Renal cortex interstitium (tissue), 15 donors: ENCODE measurements at places on chromosomes 3 and 15. TPM values are rescaled to one million over a fixed set of nuclear protein-coding genes. Genes with fewer than 3 reads are reported as not detected.

DNA sequence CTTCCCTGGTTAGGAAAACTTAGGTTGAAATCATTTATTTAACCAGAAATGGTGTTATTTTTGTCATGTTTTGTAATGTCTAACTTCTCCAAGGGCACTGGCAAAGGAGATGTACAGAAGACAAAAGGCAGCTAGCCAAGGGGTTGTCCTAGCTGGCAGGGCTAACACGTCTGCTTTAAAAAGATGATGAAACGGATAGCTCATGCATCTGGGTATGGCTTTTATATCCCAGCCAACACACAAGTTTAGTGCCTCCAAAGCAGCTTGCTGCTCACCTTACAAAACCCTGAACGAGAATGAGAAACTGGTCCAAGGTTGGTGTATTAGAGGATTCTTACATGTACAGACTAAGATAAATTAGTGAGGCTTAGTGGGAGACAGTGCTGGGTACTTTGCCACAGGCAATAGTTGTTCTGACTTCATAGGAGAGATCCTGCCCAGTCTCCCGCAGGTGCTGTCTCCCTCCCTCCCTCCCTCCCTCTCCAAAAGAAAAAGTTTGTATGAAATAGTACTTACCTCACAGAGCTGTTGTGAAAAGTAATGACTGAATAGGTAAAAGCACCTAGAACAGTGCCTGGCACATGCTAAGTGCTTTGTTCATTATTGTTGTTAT, 47.8 kb downstream of the KCNMB2 start:
- no peak for DNase-seq

- DNase-seq: no peak
Observed at GRCh38 chr3:161336661-161337060, 34.7 kb downstream of the SPTSSB start.

GRCh38 chr15:58918239-58918638, 15.2 kb downstream of the SLTM start:
- DNase-seq: no peak

GRCh38 chr3:33315826-33316225, 38.6 kb downstream of the FBXL2 start:
- no peak for DNase-seq

DNA sequence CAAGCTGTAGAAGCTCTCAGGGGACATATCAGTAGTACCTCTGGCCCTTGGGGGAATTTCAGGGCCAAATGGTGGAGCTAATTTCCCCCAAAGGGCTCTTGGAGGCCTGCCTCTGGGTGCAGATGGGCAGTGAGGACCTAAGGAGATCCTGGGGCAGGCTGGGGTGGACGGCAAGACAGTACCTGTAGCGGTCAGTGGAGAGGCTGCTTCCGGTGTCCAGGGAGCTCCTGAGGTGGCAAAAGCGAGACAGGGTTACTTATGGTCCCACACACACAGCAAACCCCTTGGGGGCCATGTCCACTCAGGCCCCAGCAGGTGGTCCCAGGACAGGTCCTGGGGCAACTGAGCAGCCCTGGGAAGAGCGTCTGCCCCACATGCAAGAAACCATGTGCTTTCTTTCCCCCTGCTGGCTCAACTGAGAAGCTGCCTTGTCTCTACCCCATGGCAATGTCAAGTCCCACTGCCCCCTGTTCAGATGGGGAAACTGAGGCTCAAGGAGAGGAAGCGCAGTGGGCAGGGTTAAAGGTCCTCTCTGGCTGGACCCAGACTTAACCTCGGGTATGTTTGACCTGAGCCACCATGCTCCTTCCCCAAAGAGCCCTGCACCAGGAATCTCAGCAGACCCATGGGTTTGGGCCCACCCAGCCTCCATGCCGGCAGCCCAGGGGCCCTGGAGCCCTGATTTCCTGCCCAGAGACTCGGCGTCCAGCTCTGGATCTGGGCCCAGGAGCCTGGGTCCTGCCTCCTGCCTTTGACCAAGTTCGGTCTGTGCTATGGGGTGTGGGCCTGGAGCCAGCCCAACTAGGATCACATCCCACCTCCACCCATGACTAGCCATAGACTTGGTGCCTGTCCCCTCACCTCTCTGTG, 25.7 kb downstream of the IQSEC1 start:
- no peak for DNase-seq

DNA sequence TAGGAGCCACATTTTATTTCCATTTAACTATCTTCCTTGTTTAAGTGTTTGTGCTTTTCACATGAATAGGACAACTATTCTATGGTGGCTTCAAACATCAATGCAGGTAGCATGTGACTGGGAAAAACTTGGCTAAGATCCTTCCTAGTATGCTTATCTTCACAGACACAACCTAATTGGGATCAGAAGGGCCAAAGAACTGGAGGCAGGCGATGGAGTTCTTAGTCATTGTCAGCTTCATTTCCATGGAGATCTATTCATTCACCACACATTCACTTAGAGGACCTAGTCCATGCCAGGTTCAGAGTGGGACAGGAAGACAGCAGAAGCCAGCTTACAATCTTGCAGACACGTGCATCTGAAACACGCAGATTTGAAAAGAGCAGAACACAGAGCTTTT, 277.5 kb upstream of the PPP2R3A start:
- DNase-seq: no peak

GRCh38 chr3:197181741-197182140, 116.7 kb downstream of the DLG1 start:
- no peak for DNase-seq

DNA sequence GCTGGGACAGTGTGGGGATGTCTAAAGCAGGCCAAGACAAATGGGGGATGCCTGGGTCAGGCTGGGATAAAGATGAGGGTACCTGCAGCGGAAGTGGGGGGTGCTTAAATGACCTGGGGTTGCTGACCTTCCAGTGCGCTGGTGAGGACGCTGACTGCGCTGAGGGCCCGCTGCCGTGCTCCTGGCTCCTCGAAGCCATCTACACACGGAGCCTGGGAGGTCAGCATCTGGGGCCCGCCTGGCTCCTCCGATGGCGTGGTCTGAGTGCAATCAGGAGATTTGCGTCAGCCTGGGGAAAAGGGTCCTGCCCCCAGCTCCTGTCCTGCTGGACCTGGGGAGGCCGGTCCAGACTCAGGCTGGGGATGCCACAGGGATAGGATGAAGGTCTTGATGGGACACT, 50.7 kb downstream of the SCN5A start:
- DNase-seq: no peak

GRCh38 chr15:39140060-39140604, 440.7 kb upstream of the THBS1 start:
- DNase-seq: no peak

- DNase-seq: no peak
Observed at GRCh38 chr3:176403531-176403930, 793.8 kb downstream of the TBL1XR1 start.

DNA sequence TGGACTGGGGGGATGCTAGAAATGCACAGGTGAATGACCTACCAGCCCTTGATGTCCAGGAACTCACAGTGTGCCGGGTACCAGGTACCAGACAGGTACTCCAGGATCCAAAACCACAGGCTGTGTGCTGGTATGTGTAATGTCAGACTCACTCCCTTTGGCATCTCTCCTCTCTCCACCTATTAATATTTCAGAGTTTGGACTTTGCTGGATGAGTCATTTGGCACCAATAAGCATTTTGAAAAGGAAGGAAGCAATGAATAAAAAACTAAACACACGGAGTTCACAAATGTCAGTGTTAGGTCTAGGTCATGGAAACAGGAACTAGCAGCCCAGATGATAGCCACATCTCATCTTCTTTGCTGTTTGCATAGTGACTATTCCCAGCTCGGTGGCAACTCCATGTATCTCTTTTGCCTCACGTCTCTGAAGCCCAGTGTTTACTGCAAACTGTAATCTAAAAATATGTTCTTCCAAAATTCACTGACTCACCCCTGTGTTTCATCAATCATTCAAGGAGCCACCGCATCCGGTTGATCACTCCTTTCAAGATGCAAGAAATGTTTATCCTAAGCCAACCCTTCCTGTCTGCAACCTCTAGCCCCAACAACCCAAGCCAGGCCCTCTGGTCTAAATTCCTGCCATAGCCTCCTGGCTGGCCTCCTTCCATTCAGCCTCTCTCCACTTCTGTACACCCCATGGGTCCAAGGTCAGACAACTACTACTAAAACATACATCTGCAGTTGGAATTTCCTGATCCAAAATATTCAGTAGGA, 8.4 kb downstream of the ITGB5 start:
- no peak for DNase-seq

GRCh38 chr15:41917767-41918430, 24.0 kb upstream of the SPTBN5 start:
- DNase-seq: no peak

GRCh38 chr3:55474213-55474632, 12.9 kb downstream of the WNT5A start:
- DNase-seq: no peak

DNA sequence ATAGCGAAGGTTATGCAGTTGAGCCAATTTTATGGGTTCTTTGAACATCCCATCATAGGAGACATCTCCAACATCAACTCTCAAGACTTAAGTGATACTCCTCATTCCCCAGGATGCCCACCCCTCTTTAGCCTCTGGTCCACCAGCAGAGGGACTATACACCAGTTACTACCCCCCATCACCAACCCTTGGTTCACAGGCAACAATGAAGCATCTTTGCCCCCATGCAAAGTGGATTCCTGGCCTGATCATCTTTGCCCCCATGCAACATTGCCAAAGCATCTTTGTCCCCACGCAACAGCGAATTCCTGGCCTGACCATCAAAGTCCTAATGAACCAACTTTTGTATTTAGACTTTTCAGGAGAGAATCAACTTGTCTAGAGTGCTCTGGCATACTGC, 19.1 kb downstream of the GPR15 start:
- DNase-seq: no peak

- DNase-seq: no peak
Observed at GRCh38 chr3:146078031-146078430, 83.0 kb downstream of the PLOD2 start.

DNA sequence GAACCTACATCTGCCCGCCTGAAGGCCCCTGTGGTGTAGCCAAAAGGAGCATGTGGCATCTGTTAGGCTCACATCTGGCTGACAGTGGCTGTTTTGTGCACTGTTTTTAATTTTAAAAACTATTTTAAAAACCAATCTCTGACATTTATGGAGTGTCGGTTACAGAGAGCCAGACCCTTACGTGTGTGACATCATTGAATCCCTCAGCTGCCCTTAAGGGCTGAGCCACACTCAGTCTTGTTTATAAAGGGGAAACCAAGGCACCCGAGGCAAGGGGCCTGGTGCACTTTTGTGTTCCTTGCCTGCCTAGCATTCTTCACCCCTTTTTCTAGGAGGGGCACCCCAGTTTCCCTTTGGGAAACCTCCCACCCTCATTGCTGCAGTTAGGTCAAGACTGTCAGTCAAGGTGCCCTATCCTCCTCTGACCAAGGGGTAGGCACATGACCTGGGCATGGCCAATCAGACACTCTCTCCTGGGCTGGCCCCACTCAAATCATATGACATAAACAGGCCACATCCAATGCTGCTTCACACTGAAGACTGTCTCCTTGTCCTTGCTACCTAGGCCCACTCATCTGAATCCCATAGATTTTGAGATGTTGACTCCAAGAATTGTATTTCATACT, 105.3 kb downstream of the LSM3 start:
- DNase-seq: no peak

DNA sequence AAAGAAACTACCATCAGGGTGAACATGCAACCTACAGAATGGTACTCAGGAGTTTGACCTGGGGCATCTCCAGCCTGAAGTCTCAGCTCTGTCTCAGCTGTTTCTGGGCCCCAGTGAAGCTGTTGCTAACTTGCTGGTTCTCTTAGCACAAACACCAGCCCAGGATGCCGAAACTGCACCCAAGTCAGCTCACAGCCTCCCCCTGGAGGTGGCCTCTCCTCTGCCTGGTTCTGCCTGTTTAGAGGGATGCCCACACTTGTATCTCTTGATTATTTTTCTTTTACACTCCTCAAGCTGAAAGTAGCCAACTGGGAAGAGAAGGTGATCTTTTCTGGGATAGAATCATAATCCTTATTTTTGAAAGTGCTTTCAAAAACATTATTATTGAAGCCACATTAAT, 289.0 kb upstream of the RASGRP1 start:
- DNase-seq: no peak

DNA sequence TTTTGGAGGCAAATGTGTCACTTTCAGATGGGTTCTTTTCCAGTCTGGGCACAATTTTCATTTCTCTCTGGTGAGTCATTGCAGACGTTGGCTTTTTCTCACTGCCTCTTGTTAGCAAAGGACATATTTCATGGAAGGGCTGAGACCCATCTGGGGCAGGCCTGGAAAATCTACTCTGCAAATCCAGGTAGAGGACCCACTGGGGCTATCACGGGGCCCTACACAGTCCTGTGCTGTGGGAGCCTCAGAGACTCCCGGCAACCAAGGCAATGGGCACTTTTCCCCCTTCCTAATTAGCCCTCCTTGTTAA, 58.0 kb downstream of the HRH1 start:
- no peak for DNase-seq

DNA sequence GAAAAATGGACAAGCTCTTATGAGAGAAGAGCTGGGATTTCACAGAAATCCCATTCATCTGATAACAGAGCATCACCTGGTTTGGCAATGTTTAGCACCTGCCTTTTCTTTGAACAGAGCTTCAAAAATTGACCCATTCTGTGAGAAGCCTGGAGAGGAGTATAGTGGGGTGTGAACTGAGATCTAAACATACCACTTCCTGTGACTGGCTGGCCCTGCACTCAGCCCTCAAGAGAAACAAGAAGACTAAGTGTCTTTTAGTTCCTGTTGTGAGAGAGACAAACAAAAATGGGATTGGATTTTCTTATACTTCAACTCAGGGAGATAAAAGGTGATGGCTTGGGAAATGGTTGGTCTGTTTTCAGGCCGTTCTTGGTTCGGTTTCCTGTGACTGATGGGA, 1060.2 kb downstream of the ROBO1 start:
- no peak for DNase-seq

The MYL3 gene
- 25.7 TPM for polyA plus RNA-seq

The CHRFAM7A gene
- 6.0 TPM for polyA plus RNA-seq

The XCR1 gene
- polyA plus RNA-seq: 0.20 TPM

The NANOGP8 gene
- 0.41 TPM for polyA plus RNA-seq

The ISLR gene
- polyA plus RNA-seq: 47.2 TPM

The CTXND1 gene
- 11.7 TPM for polyA plus RNA-seq

The NLGN1 gene
- 2.5 TPM for polyA plus RNA-seq

The TEX55 gene
- not detected for polyA plus RNA-seq
